ENCODE measurements at places on chromosomes 6 and 20.

DNA sequence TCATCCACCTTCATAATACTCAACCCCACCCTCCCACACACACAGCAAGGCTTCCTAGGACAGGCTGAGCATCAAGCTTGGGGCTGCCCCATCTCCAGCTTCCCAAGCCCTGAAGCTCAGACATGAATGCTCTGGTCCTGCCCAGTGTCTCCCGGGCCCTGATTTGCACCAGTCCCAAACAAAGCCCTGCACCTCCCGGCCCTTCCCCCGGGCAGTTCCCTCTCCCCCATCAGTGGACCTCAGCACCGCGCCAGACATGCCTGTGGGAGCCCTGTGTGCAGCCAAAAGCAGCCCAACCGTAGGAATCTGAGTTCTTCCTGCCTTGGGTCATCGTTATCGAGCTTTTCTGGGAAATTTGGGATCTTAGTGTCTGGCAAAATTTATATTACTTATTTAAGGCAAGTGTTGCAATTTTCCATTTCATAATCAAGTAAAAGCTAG is 63.5 kb downstream of the THBS2 start:
- no peak overlapping the region for H3K4me3 ChIP-seq
- H3K36me3 ChIP-seq, result no peaks in the 10 kb centered on the region
- peak; percentile 69 for DNase-seq
- no peaks in the 10 kb centered on the region for H3K27me3 ChIP-seq

GRCh38 chr20:48597521-48598302 is 230.1 kb downstream of the PREX1 start:
- no peaks in the 10 kb centered on the region for H3K4me1 ChIP-seq
- no peak overlapping the region for H3K4me3 ChIP-seq
- DNase-seq, result no peak
- H3K36me3 ChIP-seq, result no peaks in the 10 kb centered on the region
- H3K27me3 ChIP-seq, result no peaks in the 10 kb centered on the region

- no peaks in the 10 kb centered on the region for H3K36me3 ChIP-seq
- H3K27me3 ChIP-seq, result no peaks in the 10 kb centered on the region
- no peak overlapping the region for H3K4me3 ChIP-seq
- no peaks in the 10 kb centered on the region for H3K4me1 ChIP-seq
- no peak overlapping the region for H3K27ac ChIP-seq
Observed at GRCh38 chr6:100427452-100427851, 37.3 kb downstream of the SIM1 start.

DNA sequence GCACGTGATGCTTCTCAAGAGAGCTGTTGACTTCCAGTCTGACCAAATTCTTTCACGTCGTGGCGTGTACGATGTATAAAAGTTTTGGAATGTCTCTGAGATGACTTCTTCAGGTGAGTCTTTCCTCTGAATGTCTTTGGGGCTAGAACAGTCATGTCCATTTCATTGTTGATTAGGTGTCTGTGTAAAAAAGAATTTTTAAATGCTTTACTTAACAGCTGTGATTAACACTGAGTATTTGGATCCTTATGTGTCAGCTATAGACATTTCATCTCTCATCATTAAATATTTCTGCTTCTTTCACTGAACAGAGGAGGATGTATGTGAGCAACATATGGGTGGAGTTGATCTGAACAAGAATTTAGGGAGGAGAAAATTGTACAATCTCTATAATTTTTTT is 29.3 kb upstream of the KIF13A start:
- no peak overlapping the region for H3K4me3 ChIP-seq
- H3K27ac ChIP-seq, result no peak overlapping the region
- no peak for DNase-seq
- no peaks in the 10 kb centered on the region for H3K27me3 ChIP-seq

GRCh38 chr6:14968056-14968637 is 277.7 kb upstream of the JARID2 start:
- H3K27me3 ChIP-seq, result no peaks in the 10 kb centered on the region
- no peak for DNase-seq
- no peaks in the 10 kb centered on the region for H3K36me3 ChIP-seq
- no peak overlapping the region for H3K27ac ChIP-seq

DNA sequence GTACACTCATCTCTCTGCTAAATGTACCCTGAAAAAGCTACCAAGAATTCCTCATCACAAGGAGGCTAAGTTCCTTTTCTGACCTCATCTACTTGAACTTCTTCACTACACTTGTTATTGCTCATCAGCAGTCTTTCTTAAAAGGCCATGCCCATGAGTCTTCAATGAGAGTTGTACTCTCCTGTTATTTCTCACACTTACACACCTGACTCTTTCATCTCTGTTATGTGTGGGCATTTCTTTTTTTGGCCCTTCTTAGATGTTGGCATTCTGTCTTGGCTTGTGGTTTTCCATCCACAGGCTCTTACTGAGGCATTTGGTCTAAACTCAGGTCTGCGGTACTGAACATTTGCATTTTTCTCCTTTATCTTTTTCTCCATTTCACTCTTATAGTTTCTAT is 10.7 kb upstream of the SLC17A1 start:
- H3K4me3 ChIP-seq, result no peak overlapping the region
- peaks cover 11% of the 10 kb centered on the region for H3K4me1 ChIP-seq
- no peak overlapping the region for H3K27ac ChIP-seq
- no peak for DNase-seq
- H3K27me3 ChIP-seq, result no peaks in the 10 kb centered on the region

DNA sequence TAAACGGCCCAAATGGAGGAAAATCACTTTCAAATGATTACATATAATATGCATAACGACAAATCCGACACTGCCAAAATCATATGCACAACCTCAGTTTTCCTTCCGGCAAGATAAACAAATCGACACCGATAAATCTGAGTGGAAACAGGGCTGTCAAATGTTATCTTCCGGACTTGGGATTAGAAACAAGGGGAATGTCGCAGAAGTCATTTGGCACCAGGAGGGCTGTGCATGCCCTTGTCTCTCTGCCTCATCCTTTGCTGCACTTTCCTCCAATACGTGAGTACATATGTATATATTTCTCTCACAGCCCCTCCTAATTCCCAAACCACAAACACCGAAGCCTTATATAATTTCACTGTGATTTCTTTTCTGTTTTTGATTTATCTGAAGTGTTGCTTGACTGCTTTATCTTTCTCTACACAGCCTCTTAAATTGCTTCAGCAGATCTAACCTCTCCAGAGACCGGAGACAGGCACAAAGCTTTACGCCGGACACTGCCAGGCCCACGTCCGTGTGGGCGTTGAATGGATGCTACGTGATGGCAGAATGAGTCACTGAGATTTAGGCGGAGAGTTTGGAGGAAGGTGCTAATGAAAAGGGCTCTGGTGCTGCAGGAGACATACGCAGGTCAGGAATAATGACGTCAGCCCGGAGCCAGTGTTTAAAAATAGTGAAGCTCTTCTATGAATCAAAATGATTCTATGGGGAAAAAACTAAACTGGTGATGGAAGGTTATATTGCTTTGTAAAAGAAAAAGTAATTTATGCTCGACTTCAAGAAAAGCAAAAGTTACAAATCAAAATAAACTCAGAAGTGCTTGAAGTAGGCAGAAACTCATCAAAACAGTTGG is 21.0 kb upstream of the PRELID3B start:
- H3K4me1 ChIP-seq, result peaks cover 4% of the 10 kb centered on the region
- no peak overlapping the region for H3K27ac ChIP-seq
- H3K4me3 ChIP-seq, result peak overlapping the region; percentile 1
- DNase-seq, result no peak
- no peaks in the 10 kb centered on the region for H3K27me3 ChIP-seq

DNA sequence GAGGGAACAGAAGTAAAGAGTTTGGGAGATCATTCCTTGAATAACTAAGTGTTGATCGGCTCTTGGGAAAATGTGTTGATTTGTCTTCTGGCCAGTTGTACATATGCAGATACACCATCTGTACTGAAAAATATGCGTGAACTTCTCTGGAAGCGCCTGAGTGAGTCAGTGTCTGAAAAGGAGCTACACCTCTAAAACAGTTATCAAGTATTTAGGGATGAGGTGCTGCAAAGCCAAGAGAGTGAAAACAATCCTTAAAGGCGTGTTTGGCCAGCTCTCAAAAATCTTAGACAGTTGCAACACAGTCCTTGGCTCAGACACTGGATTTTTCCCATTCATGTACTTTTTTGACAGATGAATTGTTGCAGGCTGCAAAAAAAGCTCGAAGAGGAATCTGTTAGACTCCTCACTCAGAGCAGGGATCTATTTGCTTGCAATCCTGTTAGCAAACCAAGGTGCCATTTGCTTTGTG is 61.3 kb downstream of the BMP6 start:
- DNase-seq, result no peak
- H3K36me3 ChIP-seq, result no peaks in the 10 kb centered on the region
- H3K4me3 ChIP-seq, result no peak overlapping the region
- H3K4me1 ChIP-seq, result peaks cover 22% of the 10 kb centered on the region
- no peak overlapping the region for H3K27ac ChIP-seq
- no peaks in the 10 kb centered on the region for H3K27me3 ChIP-seq

DNA sequence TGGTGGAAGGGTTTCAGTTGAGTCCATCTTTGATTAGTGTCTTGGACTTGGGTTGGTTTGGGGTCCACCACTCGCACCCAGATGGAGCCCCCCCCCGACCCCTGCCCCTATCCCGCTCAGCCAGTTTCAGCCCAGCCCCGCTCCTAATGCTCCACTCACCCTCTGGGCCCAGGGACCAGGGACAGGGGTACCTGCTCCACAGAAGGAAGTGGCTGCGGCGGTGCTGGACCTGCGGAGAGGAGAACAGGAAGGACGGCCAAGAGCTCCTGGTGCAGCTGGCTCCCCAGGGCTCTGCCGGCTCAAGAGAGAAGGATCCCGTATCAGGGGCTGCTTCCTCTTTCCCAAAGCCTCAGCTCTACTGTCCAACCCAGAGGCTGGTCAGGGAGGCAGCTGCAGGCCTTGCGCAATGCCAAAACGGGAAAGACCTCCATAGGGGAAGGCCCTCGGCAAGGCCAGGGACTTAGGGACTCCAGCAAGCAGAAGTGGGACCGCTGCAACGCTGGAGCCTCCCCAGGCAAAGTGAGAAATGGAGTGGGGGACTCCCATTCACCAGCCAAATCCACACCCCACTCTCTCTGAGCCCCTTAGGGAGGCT is at the start of gene SIGLEC1:
SIGLEC1 (minus strand) TSS at position 322 of the 595 bp plus-strand sequence. CDS start 5,472 bp downstream, outside the sequence.
- no peaks in the 10 kb centered on the region for H3K27me3 ChIP-seq
- peak within 1 kb of the TSS; percentile 31 for H3K4me3 ChIP-seq
- H3K36me3 ChIP-seq, result no peaks in the 10 kb centered on the region
- H3K4me1 ChIP-seq, result peaks cover 3% of the 10 kb centered on the region
- DNase-seq, result no peak
- no peak within 1 kb of the TSS for H3K27ac ChIP-seq

DNA sequence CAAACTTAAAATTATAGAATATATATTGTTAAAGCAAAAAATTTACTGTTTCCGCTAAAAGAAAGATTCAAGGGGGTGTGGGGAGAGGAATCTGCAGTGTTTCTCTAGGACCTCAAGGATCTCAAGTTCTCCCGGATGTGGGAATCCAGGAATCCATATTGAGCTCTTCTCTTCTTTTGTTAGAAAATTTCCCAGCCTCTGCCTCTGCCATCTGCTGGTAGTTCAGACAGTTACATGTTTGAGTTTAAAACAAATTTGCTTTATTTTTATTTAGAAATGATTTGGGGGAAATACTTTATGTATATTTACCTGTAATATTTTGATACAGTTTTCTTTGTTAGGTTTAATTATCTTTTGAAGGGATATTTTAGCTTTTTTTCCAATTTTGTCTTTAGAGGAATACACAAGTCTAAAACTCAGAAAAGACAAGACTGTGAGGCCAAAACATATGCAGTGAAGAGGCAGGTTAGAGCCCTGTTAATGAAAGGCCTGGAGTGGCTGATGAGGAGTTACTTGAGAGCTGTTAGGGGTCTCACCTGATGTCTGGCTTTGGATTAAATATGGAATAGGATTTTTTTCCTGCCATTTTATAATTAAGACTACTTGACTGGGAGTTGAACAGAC is 268.8 kb downstream of the ARID1B start:
- no peak for DNase-seq
- H3K27me3 ChIP-seq, result no peaks in the 10 kb centered on the region
- H3K36me3 ChIP-seq, result no peaks in the 10 kb centered on the region
- H3K27ac ChIP-seq, result no peak overlapping the region
- H3K4me1 ChIP-seq, result peaks cover 16% of the 10 kb centered on the region

DNA sequence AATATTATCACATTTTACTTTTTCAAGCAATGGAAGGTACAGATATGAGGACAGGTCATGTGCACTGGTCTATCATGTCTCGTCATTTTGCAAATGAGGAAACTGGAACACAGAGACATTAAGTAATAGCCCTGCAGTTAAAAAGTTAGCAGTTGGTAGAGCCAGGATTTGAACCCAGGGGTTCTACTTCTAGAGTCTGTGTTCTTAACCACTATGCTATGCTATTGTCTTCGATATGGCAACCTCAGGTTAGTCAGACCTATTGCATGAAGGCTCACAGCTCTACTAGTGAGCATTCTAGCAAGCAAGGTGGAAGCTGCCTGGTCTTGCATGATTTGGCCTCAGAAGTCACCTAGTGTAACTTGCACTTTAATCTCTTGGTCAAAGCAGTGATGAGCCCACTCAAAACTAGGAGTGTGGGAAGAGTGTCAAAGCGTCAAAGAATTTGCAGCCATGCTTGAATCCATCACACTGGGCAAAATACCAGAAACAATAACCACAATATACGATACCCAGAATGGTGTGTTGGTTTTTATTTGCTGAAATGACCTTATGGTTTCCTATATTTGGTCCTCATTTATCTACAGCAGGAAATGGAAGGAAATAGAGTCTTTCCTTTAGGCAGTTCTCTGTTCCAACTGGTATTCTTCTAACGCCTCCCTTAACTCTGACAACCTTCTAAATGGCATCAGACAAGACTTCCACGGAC is 20.4 kb upstream of the BMP2 start:
- no peaks in the 10 kb centered on the region for H3K4me1 ChIP-seq
- no peak for DNase-seq
- H3K27ac ChIP-seq, result no peak overlapping the region
- H3K36me3 ChIP-seq, result no peaks in the 10 kb centered on the region
- no peaks in the 10 kb centered on the region for H3K27me3 ChIP-seq

GRCh38 chr6:148765898-148766808 is 19.3 kb downstream of the UST start:
- DNase-seq, result no peak
- no peak overlapping the region for H3K27ac ChIP-seq
- H3K27me3 ChIP-seq, result no peaks in the 10 kb centered on the region
- peaks cover 5% of the 10 kb centered on the region for H3K4me1 ChIP-seq

DNA sequence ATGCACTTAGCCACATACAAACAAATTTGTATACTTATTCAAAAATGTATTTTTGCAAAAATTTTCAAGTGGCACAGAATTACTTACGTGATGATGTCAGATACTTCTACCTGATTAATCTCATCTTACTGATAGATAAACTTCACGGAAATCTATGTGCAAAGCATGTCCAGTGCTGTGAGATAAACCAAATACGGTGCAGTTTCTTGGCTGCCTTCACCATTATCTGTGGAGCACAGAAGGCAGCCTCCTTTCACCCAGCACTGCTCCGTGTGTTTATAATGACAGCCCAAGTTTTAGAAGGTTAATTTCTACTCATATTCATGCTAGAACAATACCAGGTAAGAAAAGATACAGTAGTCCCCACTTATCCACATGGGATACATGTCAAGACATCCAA is 59.0 kb upstream of the PDE10A start:
- no peak overlapping the region for H3K4me3 ChIP-seq
- DNase-seq, result no peak
- peaks cover 12% of the 10 kb centered on the region for H3K4me1 ChIP-seq
- no peaks in the 10 kb centered on the region for H3K36me3 ChIP-seq
- no peaks in the 10 kb centered on the region for H3K27me3 ChIP-seq
- no peak overlapping the region for H3K27ac ChIP-seq

All from thoracic aorta (tissue), 2 donors.